ENCODE measurements at places on chromosomes 3 and 15.

- no peak for DNase-seq
Observed at GRCh38 chr3:99118381-99118780, 216.9 kb upstream of the DCBLD2 start.

DNA sequence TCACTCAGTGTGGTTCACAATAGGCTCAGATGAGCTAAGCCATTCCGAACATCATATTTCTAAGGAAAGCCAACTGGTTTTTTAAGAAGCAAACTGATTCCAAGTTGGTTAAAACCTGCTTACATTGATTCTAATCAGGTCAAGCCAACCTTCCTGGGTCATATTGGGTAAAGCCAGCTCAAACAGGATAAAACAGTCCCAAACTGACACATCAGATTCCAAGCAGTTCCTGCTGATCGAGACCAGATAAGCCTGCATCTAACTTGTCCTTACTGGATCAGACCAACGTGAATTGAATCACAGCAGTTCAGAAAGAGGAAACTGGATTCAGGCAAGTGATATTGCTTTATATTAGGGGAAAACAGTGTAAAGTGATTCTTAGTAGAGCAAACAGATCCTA lies 18.6 kb upstream of the THSD4 start:
- no peak for DNase-seq

- DNase-seq = no peak
Observed at GRCh38 chr3:98817547-98818041, 54.5 kb downstream of the ST3GAL6 start.

DNA sequence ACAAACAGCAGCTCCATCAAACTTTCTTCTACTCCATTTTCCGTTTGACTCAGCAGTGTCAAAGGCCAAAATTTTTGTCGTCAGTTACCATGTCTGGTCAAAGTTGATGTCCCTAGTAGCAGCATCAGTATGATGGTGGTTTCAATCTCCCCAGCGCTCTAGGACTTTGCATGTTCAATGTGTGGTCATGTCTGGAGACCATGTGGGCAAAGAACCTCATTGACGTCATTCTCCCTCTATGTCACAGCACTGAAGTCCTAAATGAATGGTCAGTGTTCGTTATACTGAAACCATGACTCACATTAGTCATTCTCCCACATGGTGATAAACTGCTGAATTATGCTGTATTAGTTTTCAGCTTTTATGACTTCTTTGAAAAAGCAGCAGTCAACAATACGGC lies 23.2 kb downstream of the SHC4 start:
- DNase-seq = peak; percentile 16

DNA sequence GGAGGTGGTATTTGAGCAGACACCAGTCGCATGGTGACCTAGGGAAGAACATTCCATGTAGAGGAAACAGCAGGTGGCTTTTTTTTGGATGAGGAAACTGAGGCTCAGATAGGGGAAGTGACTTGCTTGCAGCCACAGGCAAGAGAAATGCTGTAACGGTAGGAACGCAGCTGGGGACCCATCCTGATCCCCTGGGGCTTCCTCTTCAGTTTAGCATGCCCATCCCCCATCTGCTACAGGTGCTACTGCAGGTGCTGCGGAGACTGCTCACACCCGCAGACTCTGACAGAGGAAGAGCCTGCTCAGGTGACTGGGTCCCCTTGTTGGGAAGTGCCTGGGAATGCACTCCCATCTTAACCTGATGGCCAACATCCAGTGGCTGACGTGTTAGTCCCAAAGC lies 55.4 kb upstream of the SEC13 start:
- DNase-seq = no peak

- DNase-seq = no peak
Observed at GRCh38 chr3:177881351-177881750, 654.9 kb upstream of the KCNMB2 start.

DNA sequence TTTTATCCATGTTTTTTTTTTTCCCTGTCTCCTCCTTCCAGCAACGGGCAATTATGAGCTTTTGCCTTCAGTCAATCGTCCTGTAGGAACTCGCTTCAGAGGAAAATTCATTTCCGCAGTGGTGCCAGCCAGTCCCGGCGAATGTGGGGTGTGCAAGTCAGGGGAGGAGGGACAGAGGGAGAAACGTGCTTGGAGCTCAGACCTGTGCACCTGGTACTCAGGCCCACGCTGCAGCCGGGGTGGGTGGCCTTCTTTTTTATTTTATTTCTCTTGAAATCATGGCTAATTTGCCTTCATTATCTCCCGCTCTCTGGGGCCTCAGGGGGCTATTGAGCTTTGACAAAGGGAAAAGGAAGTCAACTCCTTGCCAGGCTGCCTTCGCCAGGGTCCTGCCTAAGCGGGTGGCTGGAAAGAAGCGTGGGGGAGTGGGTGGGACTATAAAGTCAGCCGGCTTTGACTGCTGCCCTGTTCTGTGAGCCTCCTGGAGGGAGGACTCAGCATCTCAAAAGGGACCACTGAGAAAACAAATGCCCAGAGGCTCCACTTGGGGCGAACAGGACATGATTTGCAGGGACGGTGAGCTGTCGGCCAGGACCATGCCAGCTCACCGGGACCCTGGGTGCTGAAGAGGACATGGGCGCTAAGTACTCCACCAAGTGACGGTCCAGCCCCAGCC lies 5.5 kb downstream of the GRIP2 start:
- DNase-seq = no peak

- DNase-seq = no peak
Observed at GRCh38 chr15:100809151-100809550, 70.5 kb upstream of the ALDH1A3 start.

DNA sequence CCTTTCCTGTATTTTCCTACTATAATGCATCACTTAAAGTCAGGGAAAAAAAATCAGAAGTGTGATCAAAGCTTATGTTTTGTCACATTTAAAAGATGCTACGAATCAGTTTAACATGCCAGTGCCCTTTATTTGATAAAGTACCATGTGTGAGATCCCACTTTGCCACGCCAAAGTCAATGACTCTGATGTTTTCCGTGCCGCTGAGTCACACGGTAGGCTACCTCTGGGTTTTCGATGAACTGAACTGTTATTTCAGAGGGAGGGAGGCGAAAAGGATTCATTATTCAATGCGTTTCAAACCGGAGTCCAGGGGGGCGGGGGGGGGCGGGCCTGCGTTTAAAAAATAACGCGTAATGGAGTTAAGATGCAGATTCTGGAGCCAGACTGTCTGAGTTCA lies 203.0 kb downstream of the ABHD5 start:
- DNase-seq = no peak

DNA sequence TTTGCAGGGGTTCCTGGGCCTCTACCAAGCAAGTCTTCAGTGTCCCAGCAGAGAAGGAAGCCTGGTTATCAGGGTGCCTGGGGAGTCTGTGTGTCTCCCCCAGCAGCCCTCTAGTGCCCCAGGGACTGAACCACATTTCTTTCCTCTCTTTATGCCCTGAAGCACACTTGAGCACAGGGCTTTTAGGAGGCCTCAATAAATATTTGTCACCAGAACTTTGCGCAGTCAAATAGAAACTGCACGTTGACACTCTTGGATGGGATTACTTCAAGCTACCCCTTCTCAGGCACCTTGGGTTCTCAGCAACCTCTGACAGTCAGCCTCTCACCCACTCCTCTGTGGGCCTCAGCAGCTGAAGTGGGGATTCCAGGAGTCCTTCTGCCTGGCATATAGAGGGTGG lies 226.6 kb upstream of the HES1 start:
- DNase-seq = no peak

DNA sequence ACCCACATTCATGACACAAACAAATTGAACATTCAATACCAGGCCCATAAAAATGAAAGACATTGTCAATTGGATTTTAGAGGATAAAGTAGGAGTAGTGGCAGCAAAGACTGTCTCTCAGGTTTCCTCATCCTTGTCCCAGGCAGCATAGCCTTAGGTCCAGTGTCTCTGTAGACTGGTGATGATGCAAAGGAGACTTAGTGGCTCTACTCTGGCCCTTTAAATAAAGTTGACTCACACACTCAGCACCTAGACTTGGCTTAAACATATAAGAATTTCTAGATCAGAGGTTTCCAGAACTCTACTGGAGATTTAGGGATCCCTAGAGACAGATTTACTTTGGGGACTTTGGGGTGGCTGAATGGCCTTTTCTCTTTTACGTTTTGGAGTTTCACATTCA lies 166.6 kb downstream of the NR1D2 start:
- DNase-seq = no peak

- no peak for DNase-seq
Observed at GRCh38 chr3:186024210-186024609, 84.7 kb downstream of the ETV5 start.
